Activated naive CD4-positive, alpha-beta T cell treated with anti-CD3 and anti-CD28 coated beads, Interleukin-2, amount 50 U/mL, for 72 hours (primary cell): ENCODE measurements at places on chromosomes 2 and 18. TPM values are rescaled to one million over a fixed set of nuclear protein-coding genes. Genes with fewer than 3 reads are reported as not detected.
A peak's percentile ranks its signal among the peaks of the same experiment; 100 is the strongest.

DNA sequence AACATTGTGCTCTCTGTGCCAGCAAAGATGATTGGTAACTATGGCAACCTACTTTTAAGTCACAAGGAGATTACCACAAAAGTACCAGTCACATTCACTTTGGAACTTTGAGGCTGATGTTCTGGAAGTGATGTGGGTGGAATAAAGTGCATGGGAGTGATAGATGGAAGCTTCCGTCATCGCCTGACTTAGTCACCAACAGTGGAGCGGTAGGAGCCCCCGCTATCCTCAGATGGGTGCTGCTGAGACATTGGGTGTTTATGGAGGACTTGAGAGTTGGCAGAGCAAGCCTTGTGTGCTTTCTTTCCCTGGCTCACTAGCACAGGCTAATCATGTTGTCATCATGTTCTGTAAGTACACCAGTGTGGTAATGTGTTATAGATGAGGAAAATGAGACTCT is 4.6 kb downstream of the PPP1R7 start:
- peak; percentile 33 for DNase-seq

DNA sequence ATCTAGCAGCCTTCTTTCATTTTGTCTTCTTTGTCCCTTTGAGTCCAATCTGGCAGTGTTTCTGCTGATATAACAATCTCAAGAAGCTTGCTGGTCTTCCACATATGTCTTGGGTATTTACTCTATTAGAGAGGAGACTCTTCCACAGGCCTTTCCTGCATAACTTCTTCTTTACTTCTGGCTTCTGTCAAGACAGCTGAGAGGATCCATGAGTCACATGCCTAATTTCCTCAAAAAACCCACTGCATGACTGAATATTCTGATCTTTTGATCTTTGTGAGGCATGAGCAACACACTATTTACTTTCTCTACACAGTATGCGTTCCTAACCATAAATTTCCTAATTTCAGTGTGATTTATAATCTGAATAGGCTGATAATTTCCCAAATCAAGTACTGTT is 5.1 kb upstream of the DCC start:
- DNase-seq = no peak

GRCh38 chr18:50654658-50655550 is 95.0 kb downstream of the MAPK4 start:
- DNase-seq = no peak

GRCh38 chr2:197500503-197501131 is 438 bp downstream of the HSPE1 start:
- DNase-seq = no peak

GRCh38 chr2:184799379-184799778 is 201.1 kb downstream of the ZNF804A start:
- no peak for DNase-seq

- peak; percentile 94 for DNase-seq
Measured at GRCh38 chr2:9142551-9143263, 63.9 kb upstream of the ASAP2 start.

DNA sequence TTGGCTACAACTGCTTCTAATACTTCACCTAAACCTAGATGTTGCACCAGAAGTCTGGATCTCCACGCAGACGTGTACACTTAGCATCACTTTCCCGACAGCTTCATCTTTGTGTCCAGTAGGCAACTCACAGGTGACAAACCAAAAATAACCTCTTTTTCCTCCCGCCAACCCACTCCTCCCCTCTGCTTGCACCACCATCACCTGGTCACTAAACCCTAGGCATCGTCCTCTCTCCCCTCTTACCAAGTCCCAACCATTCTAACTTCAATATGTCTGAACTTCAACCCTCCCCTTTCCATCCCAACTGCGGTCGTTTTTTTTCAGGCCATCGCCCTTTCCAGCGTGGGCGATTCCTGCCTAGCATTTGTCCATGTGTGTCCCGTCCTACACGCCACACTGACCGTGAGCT is 413 bp upstream of the CHMP3 start:
- no peak for DNase-seq

DNA sequence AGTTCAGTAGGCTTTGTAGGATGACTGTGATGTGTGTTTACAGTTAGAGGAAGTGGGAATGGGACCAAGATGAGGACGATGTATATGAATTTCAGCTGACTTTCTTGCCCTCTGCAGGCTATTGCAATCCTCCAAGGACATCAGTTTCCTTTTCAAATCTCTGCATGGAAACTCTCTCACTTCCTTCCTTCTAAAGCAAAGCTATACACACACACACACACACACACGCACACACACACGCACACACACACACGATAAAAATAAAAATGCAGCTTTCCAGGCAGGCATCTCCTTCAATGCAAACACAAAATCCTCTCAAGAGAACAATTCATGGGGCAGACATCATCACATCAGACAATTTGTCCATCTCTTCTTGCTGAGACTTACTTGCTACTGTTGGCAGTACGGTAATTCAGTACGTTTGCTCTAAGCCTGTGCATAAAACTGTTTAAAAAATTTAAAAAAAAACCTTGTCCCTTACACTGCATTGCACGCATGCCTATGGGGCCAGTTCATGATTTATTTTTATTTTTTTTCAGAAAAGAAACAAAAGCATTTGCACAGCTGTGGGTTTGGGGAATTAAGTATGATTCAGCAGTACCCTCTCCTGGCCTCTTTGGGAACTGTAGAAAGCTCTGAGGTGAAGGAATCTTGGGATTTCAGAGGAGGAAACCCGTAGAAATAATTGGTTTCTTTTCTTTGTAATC is 27.1 kb upstream of the ICOS start:
- no peak for DNase-seq

The ELOA2 gene
- total RNA-seq = not detected

The INHA gene
- total RNA-seq = 0.23 TPM

The RAB27B gene
- 0.14 TPM for total RNA-seq

The RAB12 gene
- total RNA-seq = 18.6 TPM

The REG1B gene
- not detected for total RNA-seq

The PARD3B gene
- total RNA-seq = 0.09 TPM

The EN1 gene
- total RNA-seq = not detected
